NK-92 treated with Interleukin-12 subunit alpha and Interleukin-12 subunit beta, amount 100 ng/mL, for 24 hours (cell line): ENCODE measurements at places on chromosomes 3 and 15.

DNA sequence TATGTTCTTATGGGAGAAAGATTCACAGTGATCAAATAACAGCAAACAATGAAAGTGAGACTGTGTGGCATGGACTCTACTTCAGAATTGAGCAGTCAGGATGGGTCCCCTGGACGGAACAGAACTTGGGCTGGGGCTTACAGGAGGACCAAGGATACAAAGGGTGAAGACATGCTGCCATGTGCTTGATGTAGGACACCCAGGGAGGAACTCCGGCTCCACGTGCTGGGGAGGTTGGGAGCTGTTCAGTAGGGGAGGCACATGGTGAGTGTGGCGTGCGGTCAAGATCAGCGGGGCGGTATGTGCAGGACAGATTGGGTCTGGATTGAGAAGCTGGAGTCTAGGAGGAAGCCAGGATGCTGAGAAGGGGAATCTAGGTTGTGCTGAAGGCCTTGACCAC, 32.6 kb downstream of the PPCDC start:
- no peak for DNase-seq

DNA sequence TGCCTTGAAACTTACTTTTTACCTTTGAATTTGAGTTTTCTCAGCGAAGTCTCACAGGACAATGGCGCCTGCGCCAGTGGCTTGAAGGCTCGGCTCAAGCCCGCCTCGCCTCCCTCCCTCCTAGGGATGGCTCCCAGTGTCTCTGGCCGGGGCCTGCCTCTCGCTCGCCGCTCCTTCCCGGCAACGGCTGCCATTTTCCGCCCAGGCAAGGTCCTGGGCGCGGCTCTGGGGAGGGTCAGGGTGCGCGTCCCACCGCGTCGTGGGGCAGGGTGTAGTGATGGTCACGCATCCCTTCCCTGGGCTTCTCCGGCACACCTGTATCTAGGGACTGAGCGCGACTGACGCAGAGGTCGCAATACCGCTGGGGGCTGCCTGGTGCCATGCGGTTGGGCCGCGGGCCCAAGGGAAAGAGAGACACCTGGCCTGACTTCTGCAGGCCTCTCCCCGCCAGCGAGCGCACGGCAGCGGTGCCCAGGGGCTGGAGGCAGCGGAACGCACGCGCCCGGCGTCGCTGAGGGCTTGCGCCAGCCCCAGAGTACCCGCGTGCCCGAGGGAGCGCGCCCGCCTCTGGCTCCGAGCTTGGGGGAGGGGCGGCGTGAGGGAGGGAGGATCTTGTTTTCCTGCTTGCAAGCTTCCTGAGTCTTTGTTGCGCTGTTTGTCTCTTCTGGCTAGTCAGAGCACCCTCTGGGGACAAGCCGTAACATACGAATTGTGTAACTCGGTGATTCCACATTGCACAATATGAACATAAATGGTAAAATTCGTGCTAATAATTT, 20.7 kb upstream of the FEM1B start:
- no peak for DNase-seq

GRCh38 chr3:36538136-36538749, 157.9 kb downstream of the STAC start:
- no peak for DNase-seq

GRCh38 chr3:122299872-122300460, 25.1 kb upstream of the CSTA start:
- DNase-seq, result peak; percentile 6

- DNase-seq, result no peak
Measured at GRCh38 chr15:77440378-77440999, 19.8 kb downstream of the HMG20A start.

- no peak for DNase-seq
Measured at GRCh38 chr15:58639002-58639756, 110.3 kb downstream of the ADAM10 start.

DNA sequence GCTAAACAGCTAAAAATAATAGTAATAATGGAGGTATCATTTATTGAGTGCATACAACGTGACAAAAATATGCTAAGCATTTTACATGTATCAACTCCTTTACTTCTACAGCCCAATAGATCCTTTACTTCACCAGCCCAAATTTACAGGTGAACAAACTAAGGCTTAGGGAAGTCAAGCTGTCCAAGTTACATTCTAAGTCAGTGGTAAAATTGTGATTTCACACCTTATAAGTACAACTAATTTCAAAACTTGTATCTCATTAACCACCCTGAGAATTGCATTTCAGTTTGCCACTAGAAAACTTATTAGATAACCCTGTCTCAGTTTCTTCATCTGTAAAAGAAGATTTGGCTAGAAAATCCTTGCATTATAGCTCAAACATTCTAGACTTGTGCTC, 10.7 kb downstream of the SLC33A1 start:
- no peak for DNase-seq

- DNase-seq, result no peak
Measured at GRCh38 chr15:34501131-34501530, 63.5 kb upstream of the GOLGA8A start.

GRCh38 chr3:182937293-182938051, 42.9 kb downstream of the DCUN1D1 start:
- no peak for DNase-seq

GRCh38 chr15:64019764-64020163, 26.5 kb downstream of the DAPK2 start:
- DNase-seq, result no peak

DNA sequence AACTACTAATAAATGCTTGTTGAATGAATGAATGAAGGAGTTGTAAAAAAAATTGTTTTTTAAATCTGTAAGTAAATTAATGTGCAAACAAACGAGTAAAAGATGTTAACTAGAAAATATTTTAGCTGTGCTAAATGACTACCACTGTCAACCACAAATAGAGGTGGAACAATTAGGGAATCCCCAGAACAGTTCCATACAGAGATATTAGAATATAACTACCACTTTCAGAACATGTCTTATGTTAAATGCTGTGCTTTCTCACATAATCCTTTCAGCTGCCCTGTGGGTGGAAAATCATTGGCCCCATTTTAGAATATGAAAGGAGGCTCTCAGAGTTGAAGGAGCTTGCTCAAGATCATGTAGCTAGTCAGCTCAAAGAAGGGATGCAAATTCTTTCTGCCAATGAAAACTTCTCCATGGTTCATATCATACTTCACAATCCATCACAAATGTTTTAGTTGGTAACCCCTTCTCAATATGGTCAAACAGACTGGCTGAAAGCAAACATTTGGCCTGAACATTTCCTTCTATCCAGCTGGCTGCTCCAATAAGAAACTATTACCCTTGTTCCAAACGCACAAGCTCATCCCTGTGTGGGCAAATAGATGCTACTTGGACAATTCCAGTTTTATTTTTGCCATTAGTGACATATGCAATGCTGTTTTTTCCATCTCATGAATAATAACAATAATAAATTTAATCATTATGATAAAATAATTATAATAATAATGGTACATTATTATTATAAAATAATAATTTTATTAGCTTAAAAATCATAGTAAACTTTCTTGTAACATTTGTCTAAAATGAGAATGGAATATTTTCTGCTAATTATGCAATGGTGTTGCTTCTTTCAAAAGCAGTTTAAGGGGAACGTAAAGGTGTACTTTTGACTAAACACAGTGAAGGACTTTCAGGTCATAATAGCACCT, 290.4 kb upstream of the STT3B start:
- DNase-seq, result no peak

DNA sequence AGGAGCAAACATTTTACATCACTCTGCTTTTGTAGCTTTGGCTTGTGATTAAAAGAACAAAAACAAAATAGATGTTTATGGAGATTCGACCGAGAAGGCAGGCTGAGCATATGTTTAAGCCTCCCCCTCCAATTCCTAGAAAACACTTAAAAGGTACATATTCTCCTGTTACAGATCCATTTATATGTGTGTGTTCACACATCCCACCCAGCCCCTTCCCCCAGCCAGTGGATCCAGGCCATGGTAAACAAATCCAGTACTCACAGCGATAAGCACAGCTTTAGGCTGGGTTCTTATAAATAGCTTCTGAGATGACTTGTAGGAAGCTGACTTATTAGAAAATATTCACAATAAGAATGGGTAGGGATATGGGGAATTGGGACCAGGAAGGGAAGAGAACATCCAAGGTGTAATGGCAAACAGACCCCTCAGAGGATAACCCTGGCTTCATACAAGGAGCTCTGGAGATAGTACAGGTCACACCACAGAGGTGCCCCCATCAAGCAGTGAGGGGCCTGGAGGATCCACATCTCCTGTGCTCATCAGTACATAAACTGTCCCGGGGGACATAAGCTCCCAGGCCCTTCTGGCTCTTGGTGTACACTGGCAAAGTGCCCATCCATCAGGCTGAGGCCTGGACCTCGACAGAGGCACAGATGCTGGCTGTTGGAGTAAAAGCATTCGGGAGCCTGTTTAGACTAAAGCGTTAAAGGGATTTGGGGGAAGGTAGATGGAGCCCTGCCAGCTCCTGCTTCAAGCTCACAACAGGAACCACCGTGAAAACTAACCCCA, 70.0 kb upstream of the UBE2E1 start:
- DNase-seq, result no peak

- no peak for DNase-seq
Measured at GRCh38 chr3:10331320-10331719, 10.4 kb upstream of the SEC13 start.

DNA sequence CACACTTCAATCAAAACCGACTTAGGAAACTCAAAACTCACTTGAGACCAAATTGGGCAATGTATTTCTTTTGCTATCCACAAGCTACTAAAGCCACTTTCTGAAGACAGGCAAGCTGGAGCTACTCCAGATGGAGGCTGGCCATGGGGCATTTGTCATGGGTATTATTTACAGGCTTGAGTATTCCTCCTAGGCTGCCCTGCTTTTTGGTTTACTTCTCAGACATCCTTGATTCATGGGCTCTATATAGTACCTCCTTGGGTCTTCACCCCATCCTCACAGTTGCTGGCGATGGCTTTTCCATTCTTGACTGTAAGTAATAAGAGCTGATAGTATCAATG, 18.6 kb upstream of the SYNM start:
- no peak for DNase-seq

DNA sequence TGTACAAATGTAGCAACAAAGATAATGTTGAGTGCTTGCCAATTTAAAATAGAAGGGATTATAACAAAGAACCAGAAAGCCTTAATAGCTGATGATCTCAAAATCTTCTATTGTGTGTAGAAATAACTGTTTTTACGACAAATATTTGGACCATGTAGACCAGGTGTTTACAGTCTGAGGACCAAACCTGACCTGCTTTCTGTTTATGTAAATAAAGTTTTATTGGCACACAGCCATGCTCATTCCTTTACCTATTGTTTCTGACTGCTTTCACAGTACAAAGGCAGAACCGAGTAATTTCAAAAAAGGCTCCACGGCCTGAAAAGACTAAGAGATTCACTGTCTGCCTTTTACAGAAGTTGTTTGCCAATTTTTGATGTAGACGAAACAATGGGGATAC, 91.8 kb downstream of the GOLIM4 start:
- DNase-seq, result no peak

GRCh38 chr3:160941885-160942494, 163.2 kb downstream of the B3GALNT1 start:
- DNase-seq, result no peak

DNA sequence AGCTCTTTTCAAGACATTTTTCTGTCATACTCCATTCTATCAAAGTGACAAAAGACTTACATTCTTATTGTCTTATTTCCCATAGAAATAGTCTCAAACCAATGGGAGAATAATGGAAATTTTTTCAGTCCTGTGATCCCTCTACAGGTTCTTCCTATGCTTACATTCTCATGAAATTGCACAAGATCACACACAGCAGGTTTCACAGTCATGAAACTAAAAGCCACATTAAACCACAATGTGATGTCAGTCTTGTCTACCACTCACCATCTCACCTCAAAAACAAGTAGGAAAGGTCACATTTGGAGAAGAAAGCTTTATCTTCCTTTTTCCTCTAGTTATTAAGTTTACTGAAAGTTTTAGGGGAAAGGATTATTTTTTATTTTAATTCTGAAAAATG, 161.0 kb upstream of the RORA start:
- no peak for DNase-seq

DNA sequence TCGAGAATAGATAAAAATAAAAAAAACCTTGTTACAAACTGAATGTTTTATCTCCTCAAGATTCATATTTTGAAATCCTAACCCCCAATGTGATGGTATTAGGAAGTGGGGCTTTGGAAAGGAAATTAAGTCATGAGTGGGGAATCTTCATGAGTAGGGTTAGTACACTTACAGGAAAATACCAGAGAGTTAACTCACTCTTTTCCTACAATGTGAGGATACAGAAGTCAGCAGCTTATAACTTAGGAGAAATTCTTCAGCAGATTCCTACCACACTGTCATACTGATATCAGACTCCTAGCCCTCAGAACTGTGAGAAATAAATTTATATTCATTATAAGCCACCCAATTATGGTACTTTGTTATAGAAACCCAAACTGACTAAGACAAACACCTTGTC, 453.1 kb downstream of the GBE1 start:
- DNase-seq, result no peak

DNA sequence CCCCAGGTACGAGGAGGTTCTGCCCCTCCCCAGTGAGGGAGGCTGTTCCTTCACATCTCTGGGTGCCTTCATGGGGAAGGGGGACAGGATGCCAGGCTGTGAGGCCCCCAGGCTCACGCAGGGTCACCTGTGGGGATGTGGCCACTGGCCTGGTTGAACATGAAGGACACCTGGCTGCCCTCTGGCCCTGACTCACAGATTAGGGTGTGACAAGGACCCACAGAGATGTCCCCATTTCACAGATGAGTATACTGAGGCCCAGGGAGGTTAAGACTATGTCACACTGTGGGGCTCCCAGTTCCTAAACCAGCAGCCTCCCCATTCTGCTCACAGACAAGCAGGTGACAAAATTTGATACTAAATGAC, 42.4 kb downstream of the PCSK6 start:
- DNase-seq, result no peak

DNA sequence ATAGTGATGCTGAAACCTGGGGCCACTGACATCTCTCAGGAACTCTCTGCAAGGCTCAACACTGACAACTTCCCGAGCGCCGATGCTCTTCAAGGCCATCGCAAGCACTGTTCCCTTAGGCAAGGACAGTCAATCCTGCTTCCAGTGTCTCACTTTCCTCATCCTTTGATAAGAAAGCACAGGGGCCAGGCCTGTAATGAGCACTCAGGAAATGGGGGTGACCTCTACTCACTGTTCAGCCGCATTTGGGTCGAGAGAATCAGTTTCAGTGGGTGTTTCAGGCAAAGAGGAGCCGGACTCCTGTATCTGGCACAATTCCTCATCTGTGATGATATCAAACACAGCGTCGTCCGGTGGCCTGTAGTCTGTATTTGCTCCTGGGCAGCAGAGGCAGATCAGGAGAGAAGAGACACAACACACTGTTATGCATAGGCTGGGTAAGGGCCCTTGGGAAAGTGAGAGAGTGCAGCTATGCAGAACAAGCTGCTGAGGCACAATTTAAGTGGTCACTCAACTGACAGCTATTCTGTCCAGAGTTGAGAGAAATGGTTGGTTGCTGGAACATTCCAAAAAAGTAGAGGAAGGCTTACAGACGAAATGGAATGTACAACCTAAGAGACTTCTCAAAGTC, 11.9 kb downstream of the CXCR6 start:
- DNase-seq, result no peak

DNA sequence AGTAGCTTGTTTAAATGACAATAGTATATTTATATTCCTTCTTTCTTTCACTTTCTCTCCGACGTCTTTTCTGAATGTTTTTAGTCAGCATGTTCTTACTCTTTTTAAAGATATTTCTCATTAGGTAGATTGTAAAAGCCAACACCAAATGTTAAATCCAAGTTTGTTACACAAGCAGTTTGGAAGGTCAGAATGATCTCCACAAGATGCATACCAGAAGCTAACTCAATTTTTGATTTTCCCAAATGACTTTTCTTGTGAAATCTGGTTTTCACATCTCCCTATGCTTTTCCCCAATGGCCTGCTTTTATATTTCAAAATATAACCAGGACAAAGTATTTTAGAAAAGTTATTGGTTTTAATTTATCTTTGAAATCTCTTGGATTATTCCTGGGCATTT, 49.7 kb upstream of the TPRG1 start:
- no peak for DNase-seq
